ENCODE measurements at places on chromosomes 2 and 18.

- DNase-seq = no peak
These were observed 309.1 kb downstream of the NDUFA10 start for GRCh38 chr2:239716009-239716408.

DNA sequence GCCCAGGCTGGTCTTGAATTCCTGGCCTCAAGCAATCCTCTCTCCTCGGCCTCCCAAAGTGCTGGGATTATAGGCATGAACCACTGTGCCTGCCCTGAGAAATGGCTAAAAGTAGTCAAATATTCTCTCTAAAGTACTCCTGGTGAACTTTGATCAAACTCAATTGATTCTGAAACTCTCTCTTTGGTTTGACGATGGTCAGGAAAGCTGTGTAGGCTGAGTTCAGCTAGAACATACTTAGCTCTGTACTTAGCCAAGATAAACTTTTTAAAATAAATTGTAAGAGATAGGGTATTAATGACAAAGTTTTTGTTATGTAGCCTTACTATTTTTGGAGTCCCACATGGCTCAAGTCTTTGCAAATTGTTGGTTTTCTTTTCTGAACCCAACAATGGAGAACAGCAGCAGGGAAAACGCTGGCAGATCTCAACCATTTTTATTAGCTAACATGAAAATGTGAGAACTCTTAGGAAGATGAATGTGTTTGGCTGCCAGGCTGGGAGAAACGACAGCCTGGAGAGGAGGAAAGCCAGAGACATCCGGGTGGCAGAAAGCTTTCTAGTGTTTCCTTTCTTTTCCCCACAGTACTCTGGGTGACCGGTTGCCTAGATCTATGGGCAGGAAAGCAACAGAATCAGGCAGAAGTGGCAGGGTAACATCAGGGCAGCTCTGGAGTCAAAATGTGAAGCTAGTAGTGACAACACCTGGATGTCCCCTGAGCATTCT is 193.0 kb upstream of the LHCGR start:
- DNase-seq = no peak

DNA sequence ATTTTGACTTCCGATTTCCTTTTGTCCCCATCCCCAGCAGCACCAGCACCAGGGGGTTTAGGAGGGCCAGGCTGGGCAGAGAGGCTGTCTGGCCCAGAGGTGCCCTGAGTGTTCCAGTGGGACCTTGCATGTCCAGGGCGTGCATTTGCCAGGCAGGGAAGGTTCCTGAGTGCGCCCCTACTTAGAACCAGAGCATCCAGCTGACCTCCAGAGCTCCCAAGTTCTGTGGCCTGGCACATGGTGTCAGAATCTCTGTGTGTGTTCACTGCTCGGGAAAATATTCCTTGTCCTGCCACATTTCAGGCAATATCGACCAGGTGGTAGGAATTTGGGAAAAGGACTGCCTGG is 5.5 kb downstream of the SIX3 start:
- DNase-seq = no peak

DNA sequence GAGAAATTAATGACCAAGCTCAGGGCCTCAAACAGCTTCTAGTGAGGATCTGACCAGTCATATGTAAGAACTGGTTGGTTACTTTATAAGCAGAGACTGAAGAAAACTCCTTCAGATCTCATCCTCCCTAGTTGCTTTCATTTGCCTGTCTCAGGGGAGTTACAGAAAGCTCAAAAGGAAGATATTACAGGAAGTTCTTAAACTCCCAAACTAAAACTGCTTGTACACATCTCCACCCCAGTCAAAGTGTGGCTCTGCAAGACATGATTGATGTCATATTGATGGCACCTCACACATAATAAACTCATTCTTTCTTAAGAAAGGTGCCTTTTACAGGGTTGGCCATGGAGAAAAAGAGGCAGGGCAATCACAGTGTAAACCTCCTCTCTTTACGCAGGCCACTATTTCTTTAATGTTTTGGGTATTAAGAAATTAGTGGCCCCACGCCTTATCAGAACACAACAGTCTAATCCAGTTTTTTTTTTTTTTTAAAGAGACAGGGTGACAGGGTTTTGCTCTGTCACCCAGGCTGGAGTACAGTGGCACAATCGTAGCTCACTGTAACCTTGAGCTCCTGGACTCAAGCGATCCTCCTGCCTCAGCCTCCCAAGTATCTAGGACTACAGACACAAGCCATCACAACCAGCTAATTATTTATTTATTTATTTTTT is 62.6 kb upstream of the STK17B start:
- DNase-seq = no peak

GRCh38 chr2:182868054-182868796 is 1.8 kb upstream of the FRZB start:
- DNase-seq = no peak

DNA sequence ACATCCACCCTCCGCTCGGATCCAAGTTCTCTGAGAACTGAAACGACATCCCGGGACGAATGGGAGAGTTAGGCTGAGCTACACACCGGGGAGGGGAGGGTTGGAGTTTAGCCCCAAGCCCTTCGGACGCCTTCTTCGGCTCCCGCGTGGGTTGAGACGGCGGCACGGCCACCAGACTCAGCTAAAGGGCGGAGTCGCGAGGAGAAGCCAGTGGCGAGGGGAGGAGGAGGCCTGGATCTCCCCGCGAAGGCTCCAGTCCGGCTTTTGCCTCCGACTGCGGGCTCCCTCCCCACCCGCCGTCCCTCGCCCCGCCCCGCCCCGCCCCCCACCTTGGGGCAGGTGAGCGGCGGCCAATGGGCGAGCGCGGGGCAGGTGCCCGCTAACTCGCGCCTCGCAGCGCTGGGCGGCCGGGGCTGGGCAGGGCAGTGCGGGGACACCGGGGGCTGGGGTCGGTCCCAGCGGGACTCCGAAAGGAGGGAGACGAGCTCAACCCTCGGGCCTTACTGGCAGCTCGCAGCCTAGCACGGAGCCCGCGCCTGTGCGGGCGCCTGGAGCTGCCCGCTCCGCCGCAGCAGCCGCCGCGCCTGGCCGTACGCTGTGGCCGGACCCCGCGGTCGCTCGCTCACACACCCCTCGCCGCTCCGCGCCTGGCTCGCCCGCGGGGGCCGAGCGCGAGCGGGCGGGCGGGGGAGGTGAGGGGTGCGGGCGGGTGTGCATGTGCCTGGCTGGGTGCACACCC is at the start of gene EMX1:
EMX1 (plus strand) TSS at position 382 of the 739 bp plus-strand sequence; CDS start at position 716, 334 bp downstream.
- DNase-seq = no peak

DNA sequence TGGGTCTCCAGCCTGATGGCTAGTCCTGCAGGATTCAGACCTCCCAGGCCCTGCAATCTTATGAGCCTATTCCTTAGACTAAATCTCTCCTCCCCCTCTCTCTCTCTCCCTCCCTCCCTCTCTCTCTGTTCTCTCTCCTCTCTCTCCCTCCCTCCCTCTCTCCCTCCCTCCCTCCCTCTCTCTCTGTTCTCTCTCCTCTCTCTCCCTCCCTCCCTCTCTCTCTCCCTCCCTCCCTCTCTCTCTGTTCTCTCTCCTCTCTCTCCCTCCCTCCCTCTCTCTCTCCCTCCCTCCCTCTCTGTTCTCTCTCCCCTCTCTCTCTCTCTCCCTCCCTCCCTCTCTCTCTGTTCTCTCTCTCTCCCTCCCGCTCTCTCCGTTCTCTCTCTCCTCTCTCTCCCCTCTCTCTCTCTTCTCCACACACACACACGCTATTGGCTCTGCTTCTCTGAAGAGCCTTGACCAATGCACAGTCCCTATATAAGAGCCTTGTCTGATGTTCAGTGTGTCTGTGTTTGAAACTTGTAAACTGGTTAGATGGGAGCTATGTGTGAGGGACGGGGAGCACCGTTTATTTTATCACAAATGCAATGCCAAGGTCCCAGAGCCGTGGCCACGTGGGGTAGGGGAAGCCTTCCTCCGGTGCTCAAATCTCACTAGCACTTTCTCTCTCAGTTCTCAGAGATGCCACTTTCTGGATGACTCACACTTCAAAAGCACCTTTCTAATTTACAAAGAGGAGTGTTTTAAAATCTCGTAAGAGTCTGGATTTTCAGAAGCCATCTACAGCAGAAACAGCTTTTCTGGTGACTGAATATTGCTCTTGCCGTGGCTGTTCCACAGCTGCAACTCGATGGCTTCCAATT is 9.4 kb upstream of the PRLH start:
- DNase-seq = no peak

GRCh38 chr2:174337337-174338146 is 2.8 kb downstream of the SP9 start:
- DNase-seq = no peak

DNA sequence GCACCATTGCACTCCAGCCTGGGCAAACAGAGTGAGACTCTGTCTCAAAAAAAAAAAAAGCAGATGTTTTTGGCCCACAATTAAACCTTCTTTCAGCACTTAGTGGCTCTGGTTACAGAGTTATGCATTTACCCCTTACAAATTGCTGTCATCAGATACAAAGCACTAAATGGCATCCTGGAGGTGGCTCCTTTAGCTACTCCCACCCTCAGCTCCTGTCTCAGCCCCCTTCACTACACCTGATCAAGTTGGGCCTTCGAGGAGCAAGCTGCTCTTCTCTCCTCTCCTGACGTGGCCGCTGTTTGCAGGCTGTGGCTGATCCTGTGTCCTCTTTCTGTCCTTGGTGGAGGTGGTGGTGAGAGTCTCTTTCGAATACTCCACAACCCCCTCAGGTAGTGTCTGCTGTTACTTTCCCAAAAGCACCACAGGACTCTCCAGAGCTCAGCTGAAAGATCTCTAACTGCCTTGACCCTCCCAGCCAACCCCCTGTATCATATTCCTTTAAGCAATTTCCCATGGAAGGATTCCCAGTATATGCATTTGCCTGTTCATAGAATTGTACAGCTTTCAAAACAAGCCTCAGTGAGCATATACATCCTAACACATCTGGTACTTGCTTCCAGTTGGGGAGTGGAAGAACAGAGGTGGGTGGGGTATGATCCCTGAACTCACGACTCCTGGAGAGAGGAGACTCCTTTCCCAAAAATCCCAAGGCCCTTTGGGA is 285.9 kb downstream of the CLIP4 start:
- DNase-seq = no peak

DNA sequence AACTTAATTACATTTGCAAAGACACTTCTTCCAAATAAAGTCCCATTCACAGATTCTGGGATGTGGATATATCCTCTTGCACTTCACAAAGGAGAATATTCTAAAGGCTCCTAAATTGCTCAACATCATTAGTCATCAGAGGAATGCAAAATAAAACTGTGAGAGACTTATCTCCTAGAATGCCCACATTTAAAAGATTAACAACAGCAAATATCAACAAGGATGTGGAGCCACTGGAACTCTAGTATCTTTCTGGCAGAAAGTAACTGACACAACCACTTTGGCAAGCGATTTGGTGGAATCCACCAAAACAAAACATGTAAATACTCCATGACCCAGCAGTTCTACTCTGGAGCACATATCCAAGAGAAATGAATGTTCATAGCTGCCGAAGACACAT is 4.6 kb downstream of the NEU2 start:
- no peak for DNase-seq

DNA sequence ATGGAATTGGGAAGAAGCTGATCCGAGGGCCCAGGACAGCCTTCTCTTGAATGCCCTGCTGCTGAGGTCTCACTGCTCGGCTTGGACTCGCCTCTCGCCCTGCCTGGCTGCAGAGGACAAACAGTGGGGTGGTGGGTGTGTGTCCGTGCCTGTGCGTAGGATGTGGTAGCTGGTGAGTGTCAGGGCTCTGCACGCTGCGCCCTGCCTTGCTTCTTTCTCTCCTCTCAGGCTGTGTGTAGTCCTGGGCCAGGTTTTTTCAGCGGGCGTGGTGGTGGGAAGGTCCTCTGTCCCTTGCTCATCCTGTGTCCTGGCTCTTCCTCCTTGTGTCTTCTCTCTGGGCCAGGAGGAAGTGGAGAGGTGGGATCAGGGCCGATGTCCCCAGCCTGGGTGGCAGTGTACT is 44.8 kb downstream of the RRM2 start:
- no peak for DNase-seq

- no peak for DNase-seq
These were observed 89.3 kb downstream of the ACVR1 start for GRCh38 chr2:157786663-157787363.

DNA sequence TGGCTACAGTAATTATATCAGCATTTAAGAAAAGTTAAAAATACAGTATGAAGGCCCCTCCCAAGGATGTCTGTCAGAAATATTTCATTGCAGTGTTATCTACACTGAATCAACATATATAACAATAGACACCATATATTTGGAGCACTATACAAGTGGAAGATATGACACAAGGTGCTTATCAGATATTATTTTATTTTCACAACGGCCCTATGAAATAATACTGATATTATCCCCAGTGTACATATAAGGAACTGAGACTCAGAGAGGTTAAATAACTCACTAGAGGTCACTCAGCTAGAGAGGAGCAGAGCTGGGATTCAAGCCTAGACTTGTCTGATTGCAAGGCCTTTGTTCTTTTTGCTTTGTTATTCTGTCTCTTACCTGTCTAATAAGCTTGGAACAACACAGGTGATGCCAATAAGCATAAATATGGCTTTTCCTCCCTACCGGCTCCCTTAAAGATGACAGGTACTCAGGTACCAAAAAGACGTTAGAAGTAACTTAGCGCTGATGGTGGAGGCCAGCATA is 4.7 kb upstream of the SLC40A1 start:
- no peak for DNase-seq

DNA sequence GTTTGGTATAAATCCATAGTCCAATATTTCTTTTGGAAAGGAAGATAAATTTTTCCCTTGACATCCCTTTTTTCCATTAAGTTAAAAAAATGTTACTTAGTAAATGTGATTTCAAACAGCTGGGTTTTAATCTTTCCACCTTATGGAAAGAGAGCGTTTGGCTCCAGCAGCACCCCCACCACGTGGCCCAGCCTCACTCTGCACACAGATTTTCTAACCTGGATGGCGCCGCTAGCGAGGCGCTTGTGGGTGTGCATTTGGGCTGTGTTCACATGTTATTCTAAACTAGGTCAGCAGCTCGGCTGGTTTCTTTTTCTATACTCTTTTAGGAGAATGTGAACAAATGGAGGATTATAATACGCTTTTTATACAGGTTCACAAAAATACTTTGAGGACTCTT is 218.0 kb downstream of the LDLRAD4 start:
- DNase-seq = no peak

All from SIG-M5 (cell line).